Right ventricle myocardium superior (tissue), 1 donor: ENCODE measurements at places on chromosomes 3 and 15. TPM values are rescaled to one million over a fixed set of nuclear protein-coding genes. Genes with fewer than 3 reads are reported as not detected.

The SCAANT1 gene
- total RNA-seq: not detected

The SPTBN5 gene
- 3.4 TPM for total RNA-seq

The CEP19 gene
- total RNA-seq: 0.91 TPM

The PLSCR5 gene
- not detected for total RNA-seq

The CCR3 gene
- total RNA-seq: not detected

The BCL2A1 gene
- 0.43 TPM for total RNA-seq

The SEMA3G gene
- 10.4 TPM for total RNA-seq

The SKOR1 gene
- total RNA-seq: 0.11 TPM

The C3orf80 gene
- not detected for total RNA-seq

The MME gene
- 3.2 TPM for total RNA-seq

The POC1A gene
- 1.5 TPM for total RNA-seq

The WDR48 gene
- 33.1 TPM for total RNA-seq

The TXNRD3 gene
- total RNA-seq: 5.4 TPM

The SST gene
- not detected for total RNA-seq

GRCh38 chr3:14461748-14462324 lies 59.4 kb downstream of the SLC6A6 start:
- peak; percentile 68 for DNase-seq

DNA sequence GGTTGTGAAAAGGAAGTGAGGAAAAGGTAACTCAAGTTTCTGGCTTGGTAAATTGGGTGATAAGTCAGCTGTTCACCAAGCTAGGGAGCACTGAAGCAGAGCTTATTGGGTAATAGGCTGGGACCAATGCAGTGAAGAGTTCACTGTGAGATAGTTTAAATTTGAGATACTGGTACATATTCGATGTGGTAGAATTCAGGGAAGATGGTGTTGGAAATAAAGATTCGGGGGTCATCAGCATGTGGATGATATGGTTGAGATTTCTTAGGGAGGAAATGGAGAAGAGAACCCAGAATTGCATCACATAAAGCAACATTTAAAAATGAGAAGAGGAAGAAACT lies 16.9 kb downstream of the MME start:
- no peak for DNase-seq

- DNase-seq: no peak
Measured at GRCh38 chr3:49279376-49279775, 2.3 kb upstream of the C3orf62 start.

- DNase-seq: no peak
Measured at GRCh38 chr15:101813803-101814534, 2.0 kb downstream of the OR4F15 start.

- DNase-seq: no peak
Measured at GRCh38 chr3:102106416-102107097, 257.2 kb downstream of the NFKBIZ start.

GRCh38 chr3:165638034-165638433 lies 199.2 kb downstream of the BCHE start:
- DNase-seq: no peak

GRCh38 chr15:96720251-96720650 lies 389.8 kb downstream of the NR2F2 start:
- DNase-seq: no peak

DNA sequence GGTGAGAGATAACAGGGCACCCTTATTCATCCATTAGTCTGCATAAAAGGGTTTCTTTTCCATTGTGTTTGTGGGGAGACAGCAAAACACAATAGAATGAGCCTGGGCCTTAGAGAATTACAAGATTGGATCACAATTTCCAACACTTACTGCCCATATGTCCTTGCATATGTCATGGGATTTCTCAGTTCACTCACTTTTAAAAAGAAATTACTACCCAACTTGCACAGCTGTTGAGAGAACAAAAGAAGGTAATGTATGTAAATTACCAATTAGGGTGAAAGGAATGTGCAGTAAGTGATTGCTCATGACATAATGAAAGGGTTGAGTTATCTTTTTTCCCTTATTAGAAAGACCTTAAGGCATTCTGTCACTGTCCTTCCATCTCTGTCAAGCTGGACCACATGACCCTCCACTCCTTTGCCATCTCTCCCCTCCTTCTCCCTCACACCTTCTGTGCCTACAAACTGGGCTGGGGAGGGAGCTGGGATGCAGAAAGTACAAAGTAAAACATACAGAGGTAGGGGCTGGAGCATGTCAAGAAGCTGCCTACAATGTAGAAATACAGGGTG lies 244.2 kb downstream of the ZMAT3 start:
- DNase-seq: no peak

DNA sequence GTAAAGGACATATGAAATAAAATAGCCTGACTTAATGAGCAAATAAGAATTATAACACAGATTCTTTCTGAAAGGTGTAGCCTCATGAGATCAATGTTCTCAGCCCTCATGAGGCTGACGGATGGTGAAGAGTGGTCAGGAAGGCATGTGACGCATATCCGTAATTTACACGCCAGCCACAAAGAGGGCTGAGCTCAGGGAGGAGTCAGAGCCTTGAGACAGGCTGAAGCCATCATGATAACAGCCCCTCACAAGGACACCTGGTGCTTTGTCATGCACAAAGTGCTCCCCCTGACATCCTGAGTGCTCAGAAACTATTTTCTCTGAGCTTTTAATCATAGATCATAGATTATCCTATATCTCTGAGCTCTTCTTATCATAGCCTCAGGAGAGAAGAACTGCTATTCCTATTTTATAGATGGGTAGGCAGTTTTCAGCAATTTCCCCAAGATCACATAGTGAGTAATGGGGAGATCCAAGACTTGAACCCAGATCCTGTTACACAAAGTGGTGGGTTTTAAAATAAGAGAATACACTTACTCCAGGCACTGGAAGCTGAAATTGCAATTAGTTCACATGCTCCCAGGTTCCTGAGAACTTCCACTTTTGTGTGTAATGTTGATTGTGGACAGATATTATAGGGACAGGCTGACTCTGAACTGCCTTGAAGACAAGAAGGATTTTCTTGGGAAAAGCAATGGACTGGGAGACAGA lies 267.1 kb downstream of the RPLP1 start:
- no peak for DNase-seq

DNA sequence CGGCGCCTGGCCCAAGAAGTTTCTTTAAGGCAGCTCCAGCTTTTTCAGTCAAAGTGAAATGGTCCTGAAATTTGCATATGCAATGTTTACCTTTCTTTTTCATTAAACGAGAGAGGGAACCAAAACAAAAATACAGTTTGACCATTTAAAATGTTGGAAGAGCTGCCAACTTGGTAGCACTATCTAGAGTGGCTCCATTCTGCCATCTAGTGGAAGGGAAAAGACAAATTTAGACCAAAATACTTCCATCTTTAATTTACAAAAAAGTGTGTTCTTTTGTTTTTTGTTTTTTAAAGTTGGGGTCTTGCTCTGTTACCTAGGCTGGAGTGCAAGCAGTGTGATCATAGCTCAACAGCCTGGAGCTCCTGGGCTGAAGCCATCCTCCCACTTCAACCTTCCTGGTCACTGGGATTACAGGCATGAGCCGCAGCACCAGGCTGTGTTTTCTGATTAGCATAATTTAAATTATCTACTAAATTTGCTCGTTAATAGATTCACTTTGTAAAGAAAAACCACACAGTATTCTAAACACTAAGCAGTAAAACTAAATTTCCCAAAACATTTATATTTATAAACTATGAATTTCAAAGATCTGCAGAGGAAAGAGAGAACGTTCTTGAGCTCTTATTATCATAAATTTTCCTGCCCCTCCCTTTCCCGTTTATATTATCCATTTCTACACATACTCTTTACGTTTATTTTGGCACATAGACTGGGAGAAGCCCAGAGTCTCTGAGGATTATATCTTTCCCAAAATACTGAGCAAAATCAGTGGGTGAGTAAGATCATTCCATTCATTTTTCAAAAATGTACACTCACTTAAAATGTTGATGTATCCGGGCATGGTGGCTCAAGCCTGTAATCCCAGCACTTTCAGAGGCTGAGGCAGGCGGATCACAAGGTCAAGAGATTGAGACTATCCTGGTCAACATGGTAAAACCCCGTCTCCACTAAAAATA lies 15.4 kb upstream of the RFC4 start:
- DNase-seq: no peak

- no peak for DNase-seq
Measured at GRCh38 chr3:127486321-127486944, 104.1 kb downstream of the TPRA1 start.

- DNase-seq: no peak
Measured at GRCh38 chr3:78875436-78875835, 892.4 kb downstream of the ROBO1 start.

DNA sequence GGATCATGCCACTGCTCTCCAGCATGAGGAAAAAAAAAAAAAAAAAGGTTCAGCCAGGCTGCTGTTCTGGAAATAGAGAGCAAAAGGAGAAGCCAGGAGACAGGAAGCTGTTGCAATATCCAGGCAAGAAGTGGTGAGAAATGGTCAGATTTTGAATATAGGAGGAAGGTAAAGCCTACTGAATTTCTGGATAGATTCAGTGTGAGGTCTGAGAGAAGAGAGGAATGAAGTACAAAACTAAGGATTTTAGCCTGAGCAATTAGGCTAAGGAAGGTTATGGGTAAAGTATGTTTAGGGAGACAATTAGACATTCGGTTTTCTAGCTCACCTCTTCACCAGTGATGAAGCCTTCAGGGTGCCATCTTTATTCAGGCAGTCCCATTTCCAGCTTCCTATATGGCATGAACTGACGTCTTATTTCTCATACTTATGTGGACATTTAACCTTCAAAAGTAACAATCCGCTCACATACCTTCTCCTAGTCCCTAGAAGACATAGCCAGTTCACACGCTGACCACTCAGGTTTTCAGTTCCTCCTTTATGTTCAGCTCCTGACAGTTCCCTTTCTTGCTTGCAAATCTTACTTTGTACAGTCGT lies 57.2 kb downstream of the KIF9 start:
- DNase-seq: no peak

DNA sequence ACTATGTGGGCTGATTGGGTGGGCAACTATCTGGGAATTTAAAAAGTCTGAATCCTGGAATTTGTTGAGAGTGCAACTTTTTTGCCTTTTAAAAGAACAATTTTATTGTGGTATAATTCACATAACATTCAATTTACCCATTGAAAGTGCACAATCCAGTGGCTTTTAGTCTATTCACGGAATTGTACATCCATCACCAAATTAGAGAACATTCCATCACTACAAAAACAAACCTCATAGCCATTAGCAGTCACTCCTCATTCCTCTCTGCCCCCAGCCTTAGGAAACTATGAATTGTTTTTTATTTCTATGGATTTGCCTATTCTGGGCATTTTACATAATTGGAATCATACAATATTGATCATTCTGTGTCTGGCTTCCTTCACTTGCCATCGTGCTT lies 101.8 kb upstream of the ALDH1A3 start:
- no peak for DNase-seq

DNA sequence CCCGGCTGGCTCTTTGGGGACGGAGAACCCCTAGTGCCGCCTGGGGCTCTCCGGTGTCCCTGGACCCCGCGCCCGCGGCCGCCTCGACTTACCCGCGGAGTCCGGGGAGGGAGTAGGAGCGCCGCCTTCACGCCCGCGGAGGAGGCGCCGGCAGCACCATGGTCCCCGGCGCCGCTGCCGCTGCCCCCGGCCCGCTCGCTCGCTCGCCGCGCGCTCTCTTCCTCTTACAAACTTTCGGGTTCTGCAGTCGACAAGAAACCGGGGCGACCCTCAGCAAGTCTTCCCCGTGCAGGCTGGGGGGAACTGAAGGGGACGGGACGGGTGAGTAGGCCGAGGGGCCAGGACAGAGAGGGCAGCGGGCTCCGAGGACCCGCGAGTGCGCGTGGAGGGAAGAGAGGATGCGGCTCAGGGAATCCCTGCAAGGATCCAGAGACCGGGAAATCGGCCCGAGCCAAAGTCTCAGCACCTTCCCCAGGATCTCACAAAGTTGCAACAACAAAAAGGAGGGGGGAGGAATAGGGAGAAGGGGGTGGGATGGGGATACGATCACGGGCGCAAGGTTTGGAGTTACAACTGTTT lies 2.0 kb downstream of the FOXP1 start:
- DNase-seq: peak; percentile 69

- no peak for DNase-seq
Measured at GRCh38 chr15:33926260-33926659, 42.0 kb upstream of the CHRM5 start.

DNA sequence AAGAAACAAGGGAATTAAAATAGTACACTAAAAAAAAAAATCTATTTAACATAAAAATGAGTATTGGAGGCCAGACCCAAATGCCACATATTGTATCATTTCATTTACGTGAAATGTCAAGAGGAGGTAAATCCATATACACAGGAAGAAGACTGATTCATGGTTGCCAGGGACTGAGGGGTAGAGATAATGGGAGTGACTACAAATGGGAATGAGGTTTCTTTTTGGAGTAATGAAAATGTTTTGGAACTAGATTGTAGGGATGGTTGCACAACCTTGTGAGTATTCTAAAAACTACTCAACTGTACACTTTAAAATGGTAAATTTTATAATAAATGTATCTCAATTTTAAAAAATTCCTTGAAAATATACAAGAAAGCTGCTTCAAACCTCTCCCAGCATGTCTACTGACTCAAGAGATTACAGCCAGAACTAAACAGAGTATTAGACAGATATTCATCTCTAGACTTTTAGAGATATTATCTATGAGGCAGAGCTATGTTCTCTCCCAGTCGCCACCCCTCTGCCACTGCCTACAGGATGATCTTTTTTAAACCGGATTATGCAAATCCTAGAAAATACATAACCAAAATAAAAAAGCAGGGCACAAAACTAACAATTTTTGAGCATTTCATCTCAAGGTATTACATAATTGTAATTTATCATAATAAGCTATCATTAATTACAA lies 6.2 kb downstream of the HLTF start:
- DNase-seq: no peak

GRCh38 chr3:21390136-21390535 lies 360.9 kb downstream of the ZNF385D start:
- DNase-seq: no peak

DNA sequence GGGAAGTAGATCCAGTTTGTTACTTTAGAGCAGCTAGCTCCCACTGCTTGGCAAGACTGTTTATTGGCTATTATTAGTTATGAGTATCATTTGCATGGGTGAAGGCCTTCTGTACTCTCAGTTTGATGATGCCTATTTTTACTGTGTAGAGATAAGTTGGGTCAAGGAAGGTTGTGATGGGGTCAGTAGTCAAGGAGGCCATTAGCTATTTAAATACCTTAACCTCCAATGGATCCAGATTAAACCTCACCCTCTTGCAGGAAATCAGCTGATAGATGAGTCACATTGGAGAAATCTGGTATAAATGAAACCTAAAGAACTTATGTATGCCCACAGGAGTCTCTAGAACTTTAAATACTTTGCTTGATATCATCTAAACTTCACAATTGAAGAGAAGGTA lies 45.0 kb downstream of the THBS1 start:
- no peak for DNase-seq

GRCh38 chr3:40242216-40242615 lies 67.3 kb upstream of the EIF1B start:
- no peak for DNase-seq
